NCI-H1048 (cell line): ENCODE measurements at places on chromosomes 11 and 22.

DNA sequence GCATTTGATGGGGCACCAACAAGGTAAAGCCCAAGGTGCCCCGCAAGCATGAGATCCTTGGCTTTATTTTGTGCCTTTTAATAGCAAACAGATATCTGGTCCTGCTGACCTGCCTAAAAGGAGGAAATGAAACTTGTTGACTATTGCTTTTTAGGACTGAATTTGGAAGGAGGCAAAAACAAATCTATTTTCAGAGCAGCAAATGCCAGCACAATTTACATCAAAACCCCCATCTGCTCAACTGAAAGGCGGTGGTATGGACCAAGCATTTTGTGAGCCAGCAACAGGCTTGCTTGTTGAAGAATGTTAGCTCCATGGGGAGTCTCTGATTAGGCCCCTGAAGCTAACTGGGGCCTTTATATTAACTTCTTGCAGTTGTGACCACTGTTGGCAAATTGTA is 192.6 kb upstream of the E2F8 start:
- DNase-seq: no peak

- no peak for DNase-seq
Observed at GRCh38 chr22:42885446-42885845, 28.4 kb upstream of the ARFGAP3 start.

GRCh38 chr11:117807482-117808327 is 10.7 kb upstream of the DSCAML1 start:
- peak; percentile 21 for DNase-seq

DNA sequence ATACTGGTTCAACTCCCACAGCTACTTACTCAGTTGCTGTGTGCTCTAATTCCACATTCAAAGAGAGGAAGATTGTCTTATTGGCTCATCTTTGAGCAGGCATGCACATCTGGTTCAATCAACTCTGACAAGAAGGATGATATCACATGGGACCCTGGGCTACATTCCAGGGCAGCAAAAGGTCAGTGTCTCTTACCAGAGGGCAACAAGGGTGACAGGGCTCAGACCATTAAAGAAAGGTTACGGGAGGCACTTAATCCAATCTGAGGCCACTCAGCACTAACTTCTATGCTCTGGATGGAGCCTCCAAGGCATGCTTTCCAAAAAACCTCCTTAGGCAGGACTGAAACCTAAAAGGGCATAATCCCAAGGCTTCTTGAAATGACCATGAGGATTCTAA is 549.4 kb upstream of the API5 start:
- no peak for DNase-seq

- no peak for DNase-seq
Observed at GRCh38 chr11:1469911-1470680, 16.5 kb downstream of the MOB2 start.

GRCh38 chr22:39207141-39208012 is 37.4 kb downstream of the PDGFB start:
- no peak for DNase-seq

- no peak for DNase-seq
Observed at GRCh38 chr11:17014833-17015626, 816 bp upstream of the PLEKHA7 start.

- no peak for DNase-seq
Observed at GRCh38 chr11:68870470-68870869, 28.8 kb upstream of the CPT1A start.

DNA sequence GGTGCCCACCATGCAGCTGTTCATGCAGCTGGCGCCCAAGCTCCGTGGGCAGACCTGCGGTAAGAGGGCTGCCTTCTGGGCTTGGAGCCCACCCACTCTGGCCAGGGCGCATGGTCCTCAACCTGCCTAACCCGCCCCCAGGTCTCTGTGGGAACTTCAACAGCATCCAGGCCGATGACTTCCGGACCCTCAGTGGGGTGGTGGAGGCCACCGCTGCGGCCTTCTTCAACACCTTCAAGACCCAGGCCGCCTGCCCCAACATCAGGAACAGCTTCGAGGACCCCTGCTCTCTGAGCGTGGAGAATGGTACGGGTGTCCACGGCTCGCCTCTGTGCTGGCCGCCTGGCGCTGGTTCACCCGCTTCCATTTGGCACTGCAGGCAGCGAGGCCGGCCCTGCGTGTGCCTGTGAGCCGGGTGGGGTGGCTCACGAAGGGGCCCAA is 11.0 kb downstream of the MUC5AC start:
- DNase-seq: no peak

GRCh38 chr11:84003181-84003580 is 717.0 kb upstream of the CCDC90B start:
- DNase-seq: no peak

GRCh38 chr22:21739828-21740377 is 4.3 kb upstream of the YPEL1 start:
- DNase-seq: no peak

DNA sequence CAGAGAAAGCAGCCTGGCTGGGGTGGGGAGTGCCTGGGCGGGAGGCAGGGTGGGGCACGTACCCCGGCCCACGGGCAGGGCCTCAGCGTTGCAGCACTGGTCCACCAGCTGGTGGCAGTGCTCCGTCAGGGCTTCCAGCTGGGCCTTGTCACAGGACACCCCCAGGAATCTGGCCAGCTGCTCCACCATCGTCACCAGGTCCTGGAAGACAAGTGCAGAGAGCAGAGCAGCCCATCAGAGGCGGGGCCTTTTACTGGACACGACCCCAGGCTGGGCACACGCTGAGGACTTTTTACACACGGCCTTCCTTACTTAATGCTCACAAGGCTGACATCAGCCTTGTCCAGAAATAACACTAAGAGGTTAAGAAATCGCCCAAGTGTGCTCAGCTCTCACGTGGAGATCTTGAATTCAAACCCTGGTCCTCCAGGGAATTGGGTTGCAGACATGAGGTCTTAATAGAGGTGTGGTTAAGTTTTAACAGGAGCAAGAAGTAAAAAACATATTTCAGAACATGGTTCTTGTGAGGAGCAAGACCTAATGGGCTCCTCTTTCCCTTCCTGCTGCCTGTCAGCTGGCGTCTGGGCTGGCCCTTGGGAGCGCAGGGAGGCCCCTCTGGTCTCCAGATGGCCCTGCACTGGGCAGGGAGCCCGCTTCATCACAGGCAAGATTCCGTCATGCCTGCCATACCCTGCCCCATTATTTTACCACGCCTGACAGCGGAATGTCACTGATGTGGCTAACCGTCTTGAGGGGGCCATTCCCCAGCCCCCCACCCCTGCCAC is 17.1 kb upstream of the EFCAB6 start:
- DNase-seq: no peak

DNA sequence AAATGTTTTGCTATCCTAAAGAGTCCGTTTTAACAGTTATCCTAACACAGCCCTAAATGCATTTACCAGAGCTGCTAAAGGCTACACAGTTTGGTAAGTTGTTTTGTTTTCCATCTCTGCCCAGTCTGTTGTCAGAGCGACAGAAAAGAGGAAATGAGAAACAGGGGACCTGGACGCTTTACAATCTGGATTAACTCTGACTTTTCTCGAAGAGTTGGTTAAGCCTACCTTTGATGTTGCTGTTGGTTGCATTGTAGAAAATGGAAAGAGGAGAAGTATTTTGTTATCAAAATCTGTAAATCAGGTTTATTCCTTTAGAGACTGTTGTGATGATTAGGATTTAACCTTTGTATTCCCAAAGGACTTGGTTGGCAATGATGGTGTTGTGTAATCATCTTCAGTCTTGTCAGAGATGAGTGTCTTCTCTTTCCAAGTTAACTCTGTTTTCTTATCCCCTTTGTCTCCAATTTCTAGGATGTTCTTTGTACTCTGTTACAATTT is 481 bp downstream of the ANGPTL5 start:
- no peak for DNase-seq

GRCh38 chr11:68685656-68686380 is 1.5 kb downstream of the GAL start:
- DNase-seq: no peak

DNA sequence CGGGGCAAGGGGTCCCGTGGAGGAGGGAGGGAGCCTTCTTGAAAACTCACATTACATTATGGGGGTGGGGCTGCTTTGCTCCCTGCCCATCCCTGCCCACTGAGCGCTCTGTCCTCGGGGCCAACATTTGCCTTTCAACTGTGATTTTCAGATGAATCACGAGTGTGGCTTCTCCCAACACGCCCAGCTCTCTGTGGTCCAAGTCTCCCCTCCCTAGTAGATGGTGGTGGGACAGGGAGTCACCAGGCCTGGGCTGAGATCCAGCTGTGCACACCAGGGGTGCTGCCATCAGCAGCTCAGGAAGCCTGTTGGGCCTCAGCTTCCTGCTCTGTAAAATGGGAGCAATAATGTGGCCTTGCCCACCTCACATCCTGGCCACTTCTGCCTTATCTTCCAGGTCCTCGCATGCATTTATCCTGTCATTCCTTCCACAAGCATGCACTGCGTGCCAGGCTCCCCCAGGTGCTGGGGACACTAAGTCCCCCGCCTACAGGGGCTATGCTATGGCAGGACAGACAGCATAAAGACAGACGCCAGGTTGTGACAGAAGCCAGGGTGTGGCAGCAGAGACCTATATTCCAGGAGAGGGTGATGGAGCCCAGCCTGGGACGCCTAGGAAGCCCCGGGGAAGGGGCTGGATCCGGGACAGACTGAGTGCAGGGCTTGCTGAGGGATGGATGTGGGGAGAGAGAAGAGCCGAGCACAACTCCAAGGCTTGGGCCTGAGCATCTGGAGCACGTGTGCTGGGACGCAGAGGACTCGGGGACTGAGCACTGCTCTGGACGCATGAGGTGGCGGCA is 30.5 kb downstream of the NFAM1 start:
- no peak for DNase-seq

- no peak for DNase-seq
Observed at GRCh38 chr11:75893251-75893650, 78.2 kb downstream of the UVRAG start.

DNA sequence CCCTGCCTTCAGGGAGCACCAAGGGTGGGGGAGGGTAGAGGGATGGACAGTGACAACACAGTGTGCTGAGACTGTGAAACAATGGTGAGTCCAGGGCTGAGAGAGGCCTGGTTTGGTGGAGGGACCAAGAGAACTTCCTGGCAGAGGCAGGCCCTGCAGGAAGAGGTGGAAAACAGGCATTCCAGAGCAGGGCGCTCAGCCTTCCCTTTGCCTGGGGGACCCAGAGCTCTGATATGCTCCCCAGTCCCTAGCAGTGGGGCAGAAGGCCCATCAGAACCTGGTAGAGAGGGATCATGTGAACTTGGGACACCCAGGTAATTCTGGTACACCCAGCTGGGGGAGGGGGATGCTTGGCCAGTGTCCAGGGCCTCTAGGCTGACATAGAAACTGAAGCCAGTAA is 17.2 kb upstream of the UVRAG start:
- DNase-seq: no peak

DNA sequence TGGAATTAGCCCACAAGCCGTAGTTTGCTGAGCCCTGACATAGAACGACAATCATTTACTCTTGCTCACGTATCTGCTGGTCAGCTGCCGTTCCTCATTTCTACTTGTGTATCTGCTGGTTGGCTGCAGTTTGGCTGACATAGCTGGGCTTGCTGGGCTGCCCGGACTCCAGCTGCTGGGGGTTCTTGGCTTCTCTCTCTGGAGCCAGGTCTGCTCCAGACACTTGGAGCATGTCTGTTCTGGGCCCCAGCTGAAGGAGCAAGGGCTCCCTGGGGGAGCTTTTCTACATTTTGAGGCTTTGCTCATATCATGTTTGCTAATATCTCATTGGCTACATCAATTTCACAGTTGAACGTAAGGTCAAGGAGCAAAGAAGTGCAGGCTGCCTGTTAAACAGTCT is 47.3 kb downstream of the PRDM11 start:
- no peak for DNase-seq

DNA sequence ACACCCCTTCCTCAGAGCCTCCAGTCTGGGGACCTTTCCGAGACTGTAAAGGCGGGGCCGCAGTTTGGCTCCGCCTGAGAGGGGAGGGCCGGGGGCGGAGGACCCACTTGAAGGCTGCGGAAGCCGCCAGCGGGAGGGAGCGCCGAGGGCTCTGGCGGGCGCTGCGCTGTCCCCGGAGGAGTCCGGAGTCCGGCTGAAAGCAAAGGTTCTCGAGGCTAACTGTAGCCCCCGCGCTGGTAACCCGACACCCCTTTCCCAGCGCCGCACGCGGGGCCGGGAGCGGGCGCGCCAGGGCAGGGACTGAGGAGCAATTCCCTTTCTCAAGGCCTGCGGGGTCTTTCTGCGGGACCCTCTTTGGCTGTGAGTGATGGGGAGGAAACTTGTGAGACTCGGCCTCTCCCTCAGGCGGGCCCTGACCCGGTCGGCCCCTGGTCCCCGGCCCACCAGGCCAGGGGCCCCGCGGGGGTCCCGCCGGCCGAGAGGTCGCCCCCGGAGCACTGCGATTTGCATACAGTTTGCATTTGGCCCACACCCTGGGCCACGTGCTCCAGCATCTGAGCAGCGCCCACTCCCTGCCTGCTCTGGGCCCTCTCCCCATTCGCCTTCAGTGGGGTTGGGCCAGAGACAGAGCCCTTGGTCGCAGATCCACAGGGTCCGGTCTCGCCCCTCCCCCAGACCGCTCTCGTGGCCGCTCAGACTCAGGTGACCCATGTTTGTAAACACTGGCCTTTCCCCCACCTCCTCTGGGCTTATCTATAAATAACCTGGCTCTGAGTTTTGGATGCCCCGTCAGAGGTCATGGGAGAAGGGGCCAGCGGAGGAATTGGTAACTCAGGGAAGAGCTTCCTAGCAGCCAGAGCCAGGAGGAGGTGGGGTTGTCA is 519 bp upstream of the ART5 start:
- DNase-seq: peak; percentile 64

GRCh38 chr22:38964989-38965388 is 7.6 kb downstream of the APOBEC3A start:
- no peak for DNase-seq

DNA sequence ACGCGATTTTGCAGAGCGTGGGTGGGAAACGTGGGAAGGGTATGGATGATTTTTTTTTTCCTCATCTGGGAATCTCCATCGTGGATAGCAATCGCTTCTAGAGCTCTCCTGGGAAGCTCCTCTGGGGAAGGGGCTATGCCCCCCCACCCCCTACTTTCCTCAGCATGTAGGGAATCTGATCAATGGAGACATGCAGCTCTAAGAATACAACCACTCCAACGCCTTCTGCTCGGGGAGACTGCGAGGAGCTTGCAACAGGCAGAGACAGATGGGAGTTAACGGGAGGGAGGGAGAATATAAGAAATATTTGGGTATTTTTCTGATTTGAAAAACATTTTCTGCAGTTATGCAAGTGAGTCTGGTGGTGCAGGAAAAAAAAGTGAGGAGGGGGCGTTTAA is 104.6 kb upstream of the HSD17B12 start:
- DNase-seq: no peak

- DNase-seq: no peak
Observed at GRCh38 chr11:1519028-1520010, 32.7 kb upstream of the MOB2 start.

DNA sequence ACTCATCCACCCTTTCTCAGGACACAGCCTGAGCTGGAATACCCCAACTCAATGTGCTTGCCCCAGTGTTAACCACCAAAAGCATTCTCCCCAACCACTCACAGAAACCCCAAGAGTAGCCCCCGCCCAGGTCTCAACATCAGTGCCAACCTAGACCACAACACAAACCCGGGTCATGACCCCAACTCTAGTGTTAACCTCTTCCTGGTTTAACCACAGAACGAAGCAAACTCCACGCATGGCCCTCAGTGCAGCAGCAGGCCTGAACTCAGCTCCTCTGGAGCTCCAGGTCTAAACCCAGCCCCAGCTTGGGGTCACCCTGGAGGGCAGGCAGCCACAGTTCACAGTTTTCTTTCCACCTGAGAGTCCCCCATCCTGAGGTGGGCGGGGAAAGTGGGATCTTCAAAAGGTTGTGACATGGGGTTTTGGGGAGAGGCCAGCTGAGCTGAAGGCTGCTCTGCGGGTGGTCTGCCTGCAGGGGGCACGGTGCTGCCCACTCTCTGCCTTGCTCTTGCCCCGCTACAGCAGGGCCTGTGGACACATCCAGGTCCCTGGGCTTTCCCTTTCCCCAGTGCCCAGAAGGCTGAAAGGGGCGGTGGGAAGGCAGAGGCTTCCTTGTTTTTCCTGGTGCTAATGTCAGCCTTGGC is 37.9 kb downstream of the NECTIN1 start:
- no peak for DNase-seq
